ENCODE measurements at places on chromosomes 2 and 18. TPM values are rescaled to one million over a fixed set of nuclear protein-coding genes. Genes with fewer than 3 reads are reported as not detected.

The WDR35 gene
- total RNA-seq = 4.4 TPM

The IL1R1 gene
- total RNA-seq = 1.5 TPM

The NEU4 gene
- 5.9 TPM for total RNA-seq

DNA sequence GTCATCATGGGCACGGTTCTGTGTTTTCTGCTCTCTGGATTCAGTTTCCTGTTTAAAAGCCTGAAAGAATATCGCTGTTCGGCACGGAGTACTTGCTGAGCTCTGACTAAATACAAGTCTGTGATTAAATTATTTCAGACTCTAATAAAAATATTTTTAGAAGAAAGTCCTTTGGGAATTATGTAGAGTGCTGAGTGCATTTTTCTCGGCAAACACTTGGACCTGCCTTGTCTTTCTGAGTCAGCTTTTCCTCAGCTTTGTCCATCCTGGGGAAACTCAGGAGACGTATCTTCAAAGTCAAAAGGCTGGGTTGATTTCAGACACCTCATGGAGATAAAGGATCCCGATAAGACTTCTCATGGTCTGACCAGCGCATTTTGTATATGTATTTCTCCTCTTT, 45.9 kb downstream of the IL1R2 start:
- DNase-seq = no peak

DNA sequence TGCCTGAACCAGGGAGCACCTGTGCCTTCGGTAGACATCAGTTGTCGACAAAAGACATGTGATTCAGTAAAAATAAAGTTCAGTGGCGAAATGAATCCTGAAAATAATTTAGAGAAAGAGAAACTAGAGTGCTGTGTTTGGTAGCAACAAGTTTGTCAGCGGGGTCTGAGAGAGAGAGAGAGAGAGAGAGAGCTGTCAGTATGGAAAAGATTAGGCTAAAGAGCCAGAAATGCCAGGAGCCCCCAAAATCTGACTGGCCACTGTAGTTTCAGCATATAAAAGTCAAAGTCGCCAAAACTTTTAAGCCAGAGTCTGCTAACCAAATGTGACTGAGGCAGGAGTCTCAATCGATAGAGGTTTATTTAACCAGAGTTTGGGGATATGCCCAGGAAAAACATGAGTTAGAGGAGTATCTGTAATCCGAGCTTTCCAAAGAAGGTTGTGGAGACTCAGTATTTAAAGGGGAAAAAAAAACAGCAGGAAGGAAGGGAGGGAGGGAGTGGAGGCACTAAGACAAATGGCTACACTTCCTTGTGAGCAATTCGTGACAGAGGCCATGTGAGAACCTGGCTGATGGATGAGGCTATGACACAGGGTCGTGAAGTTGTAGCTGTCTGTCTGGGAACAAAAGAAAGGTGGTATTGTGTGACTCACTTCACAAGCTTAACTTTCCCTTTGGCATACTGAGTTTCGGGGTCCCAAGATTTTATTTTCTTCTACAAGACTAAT, 20.5 kb upstream of the GNAL start:
- peak; percentile 4 for DNase-seq

DNA sequence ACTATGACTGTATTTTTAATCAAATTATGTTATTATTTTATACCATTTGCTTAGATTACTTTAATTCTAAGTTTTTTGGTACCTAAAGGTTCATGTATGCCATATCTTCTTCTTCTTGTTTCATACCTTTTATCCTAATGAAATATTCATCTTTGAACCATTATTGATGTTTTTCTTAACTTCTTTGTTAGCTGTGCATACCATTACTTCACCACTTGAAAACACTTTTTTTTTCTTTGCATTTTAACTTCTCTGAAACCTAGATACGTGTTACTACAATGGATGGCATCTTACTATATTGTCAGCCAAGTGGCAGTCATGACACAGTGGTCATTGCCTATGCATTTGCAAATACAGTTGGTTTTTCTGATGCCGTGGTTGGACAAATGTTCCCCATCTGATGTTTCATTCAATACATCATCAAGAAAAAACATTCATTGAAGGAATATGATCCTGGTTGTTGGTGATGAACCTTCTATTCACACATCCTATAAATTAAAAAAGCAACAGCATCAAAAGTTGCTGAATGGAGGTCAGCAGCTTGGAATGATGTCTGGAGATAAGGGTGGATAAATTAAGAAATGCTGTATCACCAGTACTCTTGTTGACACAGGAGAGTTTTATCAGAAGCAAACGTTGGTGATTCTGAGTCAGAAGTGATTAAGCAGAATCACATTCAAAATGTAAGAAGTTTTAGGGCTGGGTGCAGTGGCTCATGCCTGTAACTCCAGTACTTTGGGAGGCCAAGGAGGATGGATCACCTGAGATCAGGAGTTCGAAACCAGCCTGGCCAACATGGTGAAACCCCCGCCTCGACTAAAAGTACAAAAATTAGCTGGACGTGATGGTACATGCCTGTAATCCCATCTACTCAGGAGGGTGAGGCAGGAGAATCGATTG, 7.4 kb downstream of the IL36A start:
- DNase-seq = peak; percentile 78

DNA sequence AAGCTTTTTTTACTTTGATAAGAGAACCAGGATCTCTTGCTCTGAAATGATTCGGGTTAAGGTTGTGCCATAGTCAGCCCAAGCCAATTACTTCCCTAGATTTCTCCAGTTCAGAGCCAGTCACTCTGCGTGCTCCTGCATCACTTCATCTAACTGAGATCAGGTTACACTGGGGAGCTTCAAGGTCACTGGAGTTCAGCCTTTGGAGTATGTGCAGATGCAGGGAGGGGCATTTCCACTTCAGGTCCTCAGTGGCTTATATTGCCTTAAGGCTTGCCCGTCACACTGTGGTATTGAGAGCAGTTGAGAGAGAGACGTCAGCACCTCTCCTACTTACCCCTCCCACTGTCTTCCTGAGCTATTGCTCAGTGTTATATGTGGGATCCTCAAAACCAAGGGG, 317.8 kb downstream of the EPHA4 start:
- no peak for DNase-seq

- DNase-seq = no peak
Measured at GRCh38 chr2:1614564-1614963, 129.8 kb downstream of the PXDN start.

- DNase-seq = no peak
Measured at GRCh38 chr2:169303579-169304305, 58.6 kb downstream of the LRP2 start.

GRCh38 chr2:63060472-63060991, 9.9 kb downstream of the OTX1 start:
- DNase-seq = no peak

All from Caki2 (cell line).